ENCODE measurements at places on chromosomes 12 and 14. TPM values are rescaled to one million over a fixed set of nuclear protein-coding genes. Genes with fewer than 3 reads are reported as not detected.

USP15 gene
- total RNA-seq = 50.9 TPM

PLEK2 gene
- total RNA-seq = not detected

IGF1 gene
- total RNA-seq = 66.9 TPM

SLCO1B1 gene
- 0.09 TPM for total RNA-seq

TMEM233 gene
- total RNA-seq = not detected

RAB5B gene
- 99.3 TPM for total RNA-seq

ERG28 gene
- total RNA-seq = 25.5 TPM

GNB3 gene
- 24.3 TPM for total RNA-seq

AVPR1A gene
- 0.09 TPM for total RNA-seq

GARIN6 gene
- not detected for total RNA-seq

Data from mesothelial cell of epicardium (in vitro differentiated cells).